ENCODE measurements at places on chromosomes 7 and 10.

GRCh38 chr10:18949391-18949790, 99.2 kb upstream of the MALRD1 start:
- no peak for DNase-seq

GRCh38 chr7:120583899-120584586, 273.9 kb downstream of the TSPAN12 start:
- DNase-seq: peak; percentile 78

DNA sequence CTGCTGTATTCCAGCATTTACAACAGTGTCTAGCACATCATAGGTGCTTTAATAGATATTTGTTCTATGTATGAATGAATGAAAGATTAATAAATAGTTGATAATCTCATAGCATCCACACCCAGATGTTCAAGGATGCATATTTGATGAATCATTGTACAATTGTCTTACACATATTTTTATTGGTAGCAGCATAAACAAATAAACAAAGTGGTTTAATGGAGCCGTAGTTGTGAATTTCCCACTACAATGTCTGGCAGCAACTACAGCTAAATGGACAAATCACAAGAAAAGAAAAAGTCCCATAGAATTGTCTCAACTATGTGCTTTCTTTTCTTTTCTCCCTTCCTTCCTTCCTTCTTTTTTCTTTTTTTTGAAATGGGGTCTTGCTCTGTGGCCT, 150.8 kb downstream of the NRP1 start:
- DNase-seq: peak; percentile 45

GRCh38 chr7:75596727-75597614, 104.9 kb downstream of the SPDYE5 start:
- DNase-seq: no peak

DNA sequence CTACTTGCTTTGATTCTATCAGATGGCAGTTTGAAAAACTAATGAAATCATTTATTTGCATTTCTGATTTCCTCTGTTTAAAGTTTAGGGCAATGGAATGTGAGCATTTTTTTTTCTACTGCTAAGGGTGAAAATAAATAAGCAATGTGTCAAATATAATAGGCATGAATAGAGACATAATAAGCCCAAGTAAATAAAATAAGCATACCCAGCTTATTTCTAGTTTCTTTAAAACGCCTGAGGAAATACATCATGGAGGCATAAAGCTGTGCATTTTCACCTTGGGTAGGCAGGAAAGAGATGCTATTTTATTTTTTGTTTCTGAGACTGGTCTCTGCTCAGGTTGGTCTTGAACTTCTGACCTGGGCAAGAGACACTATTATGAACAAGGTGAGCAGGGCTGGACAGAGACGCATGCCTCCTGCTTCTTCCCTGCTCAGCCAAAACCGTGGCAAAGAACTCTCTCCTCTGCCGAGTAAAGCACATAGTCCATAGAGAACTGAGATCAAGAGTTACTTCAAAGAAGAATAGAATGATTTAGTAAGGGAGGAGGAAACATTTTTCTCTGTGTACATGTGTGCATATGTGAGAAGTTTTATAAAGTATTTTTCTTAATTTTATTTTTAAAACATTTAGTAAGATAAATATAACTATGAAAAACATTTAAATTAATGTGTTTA, 138.1 kb downstream of the GNAI1 start:
- DNase-seq: no peak

GRCh38 chr7:455110-455928, 64.3 kb downstream of the PDGFA start:
- DNase-seq: peak; percentile 49

- DNase-seq: peak; percentile 7
These were observed 201.2 kb upstream of the SEMA3E start for GRCh38 chr7:83850125-83850524.

DNA sequence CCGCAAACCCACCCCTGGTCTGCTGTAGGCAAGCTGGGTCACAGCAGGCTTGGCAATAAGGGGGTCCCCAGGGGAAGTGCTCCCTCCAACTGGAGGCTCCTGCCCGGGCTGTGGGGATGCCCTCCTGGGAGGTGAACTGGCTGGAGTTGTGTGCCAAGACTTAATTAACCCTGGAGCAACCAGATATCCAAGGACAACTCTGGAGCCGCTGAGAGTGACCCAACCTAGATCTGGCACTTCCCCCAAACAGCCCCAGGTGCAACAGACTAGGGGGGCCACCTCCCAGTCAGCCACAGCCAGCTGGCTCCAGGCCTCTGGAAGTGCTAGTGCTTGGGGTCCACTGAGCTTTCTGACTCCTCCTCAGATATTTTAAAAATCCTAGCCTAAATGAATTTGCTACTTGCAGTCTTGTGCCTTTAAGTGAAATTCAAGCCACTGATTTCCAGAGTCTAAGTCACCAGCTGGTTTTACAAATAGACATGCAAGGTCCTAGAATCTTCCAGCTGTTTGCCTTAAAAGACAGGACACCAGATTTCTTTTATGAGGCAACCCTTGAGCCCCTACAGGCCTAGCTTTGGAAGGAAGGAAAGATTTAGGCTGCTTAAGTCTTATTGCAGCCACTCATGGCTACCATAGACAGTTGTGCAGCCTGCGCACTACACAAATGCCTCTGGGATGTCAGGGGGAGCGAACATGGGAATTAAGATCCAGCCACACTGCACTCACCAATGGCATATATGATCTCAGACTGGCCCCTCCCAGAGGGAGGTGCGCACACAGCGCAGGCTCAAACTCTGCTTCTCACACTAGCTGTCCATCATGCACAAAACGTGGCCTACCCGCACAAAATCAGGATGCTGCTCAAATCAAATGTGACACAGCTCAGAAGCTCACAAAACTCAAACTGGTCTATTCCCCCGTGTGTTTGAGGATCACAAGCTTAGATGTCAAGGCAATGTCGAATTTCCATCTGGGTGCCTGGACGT, 42.6 kb upstream of the MYL10 start:
- DNase-seq: no peak

GRCh38 chr10:12025591-12025990, 17.0 kb downstream of the UPF2 start:
- DNase-seq: no peak

GRCh38 chr10:101693978-101694673, 844 bp downstream of the FBXW4 start:
- DNase-seq: peak; percentile 56

- DNase-seq: no peak
These were observed 408.1 kb downstream of the GATA3 start for GRCh38 chr10:8462565-8462964.

DNA sequence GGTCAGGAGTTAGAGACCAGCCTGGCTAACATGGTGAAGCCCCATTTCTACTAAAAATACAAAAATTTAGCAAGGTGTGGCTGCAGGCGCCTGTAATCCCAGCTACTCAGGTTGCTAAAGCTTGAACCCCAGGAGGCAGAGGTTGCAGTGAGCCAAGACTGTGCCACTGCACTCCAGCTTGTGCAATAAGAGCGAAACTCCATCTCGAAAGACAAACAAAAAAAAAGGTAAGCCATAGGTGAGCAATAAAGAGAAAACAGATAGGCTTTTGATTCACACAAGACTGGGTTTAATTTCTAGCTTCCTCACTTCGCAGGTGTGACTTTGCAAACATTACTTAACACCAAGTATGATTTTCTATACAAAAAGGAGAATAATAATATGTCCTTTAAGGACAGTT, 72.3 kb upstream of the ACBD5 start:
- no peak for DNase-seq

GRCh38 chr10:34462056-34462455, 353.0 kb downstream of the PARD3 start:
- DNase-seq: no peak

GRCh38 chr10:51934373-51934772, 235.0 kb upstream of the CSTF2T start:
- DNase-seq: no peak

GRCh38 chr7:123816916-123817315, 28.1 kb upstream of the HYAL4 start:
- no peak for DNase-seq

- no peak for DNase-seq
These were observed 109.7 kb downstream of the VIPR2 start for GRCh38 chr7:159034988-159035387.

DNA sequence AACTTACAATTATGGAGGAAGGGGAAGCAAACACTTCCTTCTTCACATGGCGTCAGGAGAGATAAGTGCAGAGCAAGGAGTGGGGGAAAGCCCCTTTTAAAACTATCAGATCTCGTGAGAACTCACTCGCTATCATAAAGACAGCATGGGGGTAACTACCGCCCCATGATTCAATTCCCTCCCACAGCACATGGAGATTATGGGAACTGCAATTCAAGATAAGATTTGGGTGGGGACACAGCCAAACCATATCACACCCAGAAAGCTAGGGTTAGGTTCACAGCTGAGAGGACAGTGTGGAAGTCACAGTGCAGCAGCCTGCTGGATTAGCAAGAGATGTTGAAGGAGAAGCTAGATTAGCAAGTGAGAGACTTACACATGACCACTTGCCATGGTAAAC, 81.6 kb downstream of the CRTAC1 start:
- no peak for DNase-seq

DNA sequence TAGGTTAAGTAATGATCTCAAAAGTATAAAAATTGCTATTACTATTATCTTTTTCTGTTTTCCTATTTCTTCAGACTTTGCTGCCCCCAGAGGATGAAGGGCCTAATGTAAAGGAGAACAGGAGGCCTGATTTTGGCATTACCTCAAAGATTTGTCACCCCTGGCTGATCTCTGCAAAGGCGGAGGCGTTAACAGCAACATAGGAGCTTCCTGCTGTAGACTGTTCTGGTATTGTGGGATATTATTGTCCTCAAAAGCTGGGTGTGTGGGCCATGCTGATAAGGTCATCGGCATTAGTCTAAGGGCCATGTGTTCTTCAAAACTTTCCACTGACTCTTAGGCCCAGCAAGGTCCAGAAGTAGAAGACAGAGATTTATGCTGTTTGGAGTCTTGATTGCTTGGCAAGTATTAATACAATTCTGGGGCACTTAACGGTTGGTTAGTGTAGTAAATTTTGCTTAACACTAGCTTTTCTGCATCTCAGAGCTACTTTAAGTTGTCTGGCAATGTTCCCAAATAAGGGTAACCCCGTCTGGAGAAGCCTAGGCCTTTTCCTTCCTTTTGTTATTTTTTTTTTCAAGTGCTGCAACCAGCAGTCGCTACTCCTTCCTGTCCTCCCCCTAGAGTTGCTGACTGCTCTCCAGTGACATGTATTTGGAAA, 14.0 kb upstream of the ENTPD1 start:
- no peak for DNase-seq

DNA sequence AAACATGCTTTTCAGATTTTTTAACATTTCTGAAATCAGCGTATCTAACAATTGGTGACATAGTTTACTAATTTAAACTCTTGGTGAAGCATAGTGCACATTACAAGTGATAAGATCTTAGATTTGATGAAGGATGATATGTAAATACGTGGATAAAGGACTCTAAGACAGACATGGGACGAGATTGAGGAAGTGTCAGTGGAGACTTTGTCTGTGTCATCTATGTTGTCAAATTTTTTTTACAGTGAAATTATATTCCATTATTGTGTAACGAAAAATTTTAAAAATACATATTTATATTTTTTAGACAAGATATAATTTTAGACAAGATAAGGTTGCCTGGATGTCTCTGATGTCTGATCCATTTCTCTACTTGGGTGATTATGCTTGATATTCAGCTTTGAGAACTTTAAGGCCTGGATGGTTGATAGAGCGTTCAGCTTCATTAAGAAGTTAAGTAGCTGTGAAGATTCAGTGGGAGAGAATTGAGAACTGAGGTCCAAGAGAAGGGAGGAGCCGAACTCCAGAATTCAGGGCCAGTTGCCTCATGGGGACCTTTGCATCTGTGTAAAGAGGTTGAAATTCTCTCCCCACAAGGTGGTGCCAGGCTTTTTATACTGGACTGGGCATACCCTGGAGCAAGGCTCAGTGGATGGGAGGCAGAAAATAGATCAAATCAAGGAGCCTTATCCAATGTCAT, 62.7 kb downstream of the KAT6B start:
- DNase-seq: peak; percentile 15

- no peak for DNase-seq
These were observed 23.5 kb upstream of the CARD11 start for GRCh38 chr7:3067193-3067592.

- no peak for DNase-seq
These were observed 30.9 kb upstream of the CREB3L2 start for GRCh38 chr7:138032770-138033169.

DNA sequence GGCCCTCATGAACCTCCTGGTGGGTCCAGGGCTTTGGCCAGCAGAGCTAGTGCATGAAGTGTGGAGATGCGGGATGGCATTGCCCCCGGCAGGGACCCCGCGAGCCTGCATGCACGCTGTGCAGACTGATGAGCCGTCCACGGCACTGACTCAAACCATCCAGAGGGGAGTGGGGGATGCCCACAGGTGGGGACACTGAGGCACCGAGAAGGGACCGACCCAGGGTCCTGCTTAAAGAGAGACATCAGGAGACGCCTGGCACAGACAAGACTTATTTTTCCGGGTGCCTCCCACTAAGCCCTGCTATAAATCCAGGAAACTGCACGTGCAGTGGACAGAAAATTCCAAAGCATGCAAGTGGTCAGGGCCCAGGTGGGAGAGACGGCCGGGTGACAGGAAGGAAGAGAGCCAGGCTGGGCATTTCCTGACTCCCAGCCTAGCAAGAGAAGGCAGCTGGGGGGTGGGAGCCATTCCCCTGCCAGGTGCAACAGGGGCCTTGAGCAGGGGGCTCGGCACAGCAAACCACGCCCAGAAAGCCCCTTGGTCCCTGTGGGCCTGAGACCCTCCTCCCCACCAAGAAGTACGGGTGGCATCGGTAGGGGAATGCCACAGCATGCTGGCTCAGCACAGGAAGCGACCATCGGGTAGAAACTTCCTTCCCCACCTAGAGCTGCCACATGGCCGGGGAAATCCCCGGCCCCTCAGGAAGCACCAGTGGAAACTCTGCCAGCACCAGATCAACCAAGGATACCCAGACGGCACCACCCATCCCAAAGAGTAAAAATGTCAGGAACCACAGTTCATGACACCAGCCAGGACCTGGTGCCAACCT, 91.5 kb downstream of the FOXL3 start:
- DNase-seq: no peak

- no peak for DNase-seq
These were observed 306.2 kb downstream of the PTPRN2 start for GRCh38 chr7:158281441-158281840.

DNA sequence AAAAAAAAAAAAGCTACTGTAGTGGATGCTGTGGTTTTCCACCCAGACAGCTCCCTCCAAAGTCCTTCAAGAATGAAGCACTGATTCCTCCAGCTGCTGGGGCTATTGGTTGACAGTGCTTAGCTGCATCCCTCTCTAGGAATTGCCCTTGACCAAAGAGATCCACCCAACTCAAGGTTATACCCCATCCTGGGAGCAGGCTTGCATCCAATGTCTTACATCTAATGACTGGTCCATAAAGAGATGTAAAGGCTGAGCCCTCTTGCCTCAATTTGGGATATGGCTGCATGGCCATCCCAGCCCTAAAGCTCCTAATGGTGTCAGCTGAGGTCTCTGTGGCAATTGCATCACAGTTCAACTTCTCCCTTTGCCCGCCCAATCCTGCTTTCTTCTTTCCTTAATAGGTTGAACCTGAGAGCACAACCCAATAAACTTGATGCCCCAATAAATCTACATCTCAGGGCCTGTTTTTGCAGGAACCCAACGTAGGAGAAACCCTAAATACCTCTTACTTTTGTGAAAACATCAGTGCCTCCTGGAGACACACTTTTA, 4.4 kb downstream of the GPR37 start:
- DNase-seq: no peak

Data from epithelial cell of esophagus (primary cell).